Stimulated activated CD4-positive, alpha-beta T cell treated with anti-CD3 and anti-CD28 coated beads, Interleukin-2, amount 100 ng/mL, for 48 hours (primary cell): ENCODE measurements at places on chromosomes 7 and 10.

DNA sequence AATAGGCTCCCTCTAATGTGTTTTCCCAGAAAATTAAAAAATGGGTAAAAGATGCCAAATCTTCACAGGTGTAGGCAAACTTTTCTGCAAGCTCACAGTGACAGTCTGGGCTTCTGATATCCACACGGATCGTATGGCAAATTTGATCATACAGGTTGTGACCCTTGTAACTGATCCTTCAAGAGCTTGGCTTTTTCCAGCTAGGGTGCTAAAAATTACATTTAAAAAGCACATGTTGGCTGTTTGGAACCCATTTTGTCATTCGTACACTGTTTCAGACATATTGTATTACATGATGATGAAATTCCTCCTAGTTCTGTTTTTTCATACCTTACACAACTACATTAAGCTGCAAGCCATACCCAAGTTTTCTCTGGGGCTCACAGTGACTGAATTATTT is 138.7 kb downstream of the GFRA1 start:
- DNase-seq, result no peak

- DNase-seq, result no peak
Measured at GRCh38 chr7:78220754-78221153, 422.2 kb downstream of the PHTF2 start.

DNA sequence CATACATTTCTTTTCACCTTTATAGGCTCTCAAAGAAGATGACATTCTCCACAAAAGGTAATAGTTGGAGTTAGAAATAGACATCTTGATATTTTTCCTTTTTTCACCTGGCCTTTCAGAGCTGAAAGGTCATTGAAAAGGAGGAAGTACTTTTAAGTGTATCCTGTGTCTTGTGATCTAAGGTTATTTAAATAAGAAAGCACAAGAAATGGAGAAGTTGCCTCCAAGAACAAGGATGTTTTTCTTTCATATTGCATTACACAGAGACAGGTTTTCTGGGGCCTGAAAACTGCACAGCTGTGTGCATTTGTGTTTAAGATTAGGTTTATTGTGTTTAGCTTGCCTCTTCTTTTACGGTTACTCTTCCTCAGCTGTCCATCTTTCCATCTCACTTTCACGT is 103.4 kb upstream of the SEMA3D start:
- DNase-seq, result no peak

DNA sequence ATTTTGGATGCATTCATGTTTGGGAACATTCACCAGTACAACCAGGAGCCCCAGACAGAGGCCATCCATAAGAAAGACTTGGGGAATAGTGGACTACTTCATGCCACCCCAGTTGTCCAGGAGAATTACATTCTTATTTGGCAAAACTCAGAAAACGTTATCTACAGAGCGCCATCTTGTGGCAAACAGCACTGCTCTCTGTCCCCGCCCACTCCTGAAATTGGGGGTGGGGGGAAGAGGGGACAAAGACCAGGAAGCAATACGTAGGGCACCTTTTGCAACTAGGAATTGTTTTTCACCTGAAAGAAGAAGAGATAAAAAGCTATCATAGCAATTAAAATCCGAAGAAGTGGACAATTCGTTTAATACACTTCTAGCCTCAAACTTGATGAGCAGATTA is 134.6 kb upstream of the MGMT start:
- DNase-seq, result peak; percentile 2

GRCh38 chr7:75951506-75951905 is 36.6 kb downstream of the POR start:
- no peak for DNase-seq

DNA sequence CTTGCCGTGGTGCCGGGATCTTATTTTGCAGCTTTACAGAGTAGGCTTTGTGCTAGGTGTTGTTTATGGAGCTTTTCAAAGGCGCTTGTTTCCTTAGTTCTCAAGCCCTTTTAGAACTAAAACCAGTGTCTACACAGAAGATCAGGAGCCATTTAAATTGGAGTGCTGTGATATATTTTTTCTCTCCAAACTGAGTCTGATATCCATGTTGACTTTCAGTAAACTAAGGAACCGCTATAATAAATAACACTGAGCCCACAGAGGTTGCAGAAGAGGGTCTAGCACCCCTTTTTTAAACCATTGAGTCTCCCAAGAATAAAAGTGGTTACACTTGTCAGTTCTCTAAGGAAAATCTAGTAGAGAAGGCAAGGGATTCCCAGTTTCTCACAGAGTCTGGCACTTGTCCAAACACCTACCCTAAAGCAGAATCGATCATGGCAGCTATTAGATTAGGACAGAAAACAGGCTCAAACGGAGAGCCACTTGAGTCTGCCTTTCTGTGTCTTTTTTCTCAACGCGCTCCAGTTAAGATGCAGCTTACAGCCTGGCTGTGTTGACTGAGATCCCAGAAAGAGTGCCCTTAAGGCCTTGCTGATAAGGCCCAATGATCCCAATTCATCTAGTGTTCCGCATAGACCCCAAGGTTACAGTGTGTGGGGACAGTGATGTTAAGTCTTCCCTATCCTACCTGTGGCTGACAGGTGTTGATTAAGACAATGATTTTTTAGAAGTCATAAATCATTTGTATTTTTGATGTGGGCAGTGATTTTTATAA is 804 bp downstream of the TMEM106B start:
- DNase-seq, result no peak

- DNase-seq, result peak; percentile 43
Measured at GRCh38 chr10:33143160-33143728, 185.2 kb upstream of the ITGB1 start.

- no peak for DNase-seq
Measured at GRCh38 chr7:28904578-28905048, 53.5 kb downstream of the TRIL start.

DNA sequence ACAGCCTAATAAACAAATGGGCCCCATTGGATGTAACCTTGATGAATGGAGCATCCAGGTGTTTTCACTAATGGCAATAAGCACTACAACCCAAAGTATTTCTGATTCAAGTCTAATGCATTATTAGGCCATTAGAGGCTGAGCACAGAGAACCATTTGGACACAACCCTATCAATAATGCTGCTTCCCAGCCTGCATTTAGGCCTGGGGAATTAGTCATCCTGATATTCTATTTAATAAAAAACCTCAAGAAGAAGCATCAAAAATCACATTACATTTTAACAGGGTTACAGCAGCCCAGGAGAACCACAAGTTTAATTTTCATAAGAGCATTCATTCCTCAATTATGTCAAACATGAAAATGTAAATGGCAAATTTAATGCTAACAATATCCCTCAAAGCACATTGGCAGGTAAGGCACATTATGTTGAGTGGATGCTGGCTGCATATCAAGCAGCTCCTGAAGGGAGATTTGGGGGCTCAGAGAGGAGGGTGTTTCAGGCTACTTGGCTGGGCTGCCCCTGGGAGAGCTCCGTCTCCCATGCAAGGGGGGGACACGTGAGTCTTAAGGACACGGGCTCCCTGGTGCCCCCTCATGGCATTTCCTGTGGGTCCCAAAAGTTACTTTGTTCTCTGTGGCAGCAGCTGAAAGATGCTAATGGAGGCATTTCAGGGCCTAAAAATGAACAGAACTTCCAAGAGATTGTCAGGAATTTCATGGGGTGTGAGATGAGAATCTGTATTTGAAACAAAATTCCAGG is 143.4 kb downstream of the HERPUD2 start:
- no peak for DNase-seq

- DNase-seq, result no peak
Measured at GRCh38 chr10:90885176-90885575, 13.4 kb downstream of the RPP30 start.

DNA sequence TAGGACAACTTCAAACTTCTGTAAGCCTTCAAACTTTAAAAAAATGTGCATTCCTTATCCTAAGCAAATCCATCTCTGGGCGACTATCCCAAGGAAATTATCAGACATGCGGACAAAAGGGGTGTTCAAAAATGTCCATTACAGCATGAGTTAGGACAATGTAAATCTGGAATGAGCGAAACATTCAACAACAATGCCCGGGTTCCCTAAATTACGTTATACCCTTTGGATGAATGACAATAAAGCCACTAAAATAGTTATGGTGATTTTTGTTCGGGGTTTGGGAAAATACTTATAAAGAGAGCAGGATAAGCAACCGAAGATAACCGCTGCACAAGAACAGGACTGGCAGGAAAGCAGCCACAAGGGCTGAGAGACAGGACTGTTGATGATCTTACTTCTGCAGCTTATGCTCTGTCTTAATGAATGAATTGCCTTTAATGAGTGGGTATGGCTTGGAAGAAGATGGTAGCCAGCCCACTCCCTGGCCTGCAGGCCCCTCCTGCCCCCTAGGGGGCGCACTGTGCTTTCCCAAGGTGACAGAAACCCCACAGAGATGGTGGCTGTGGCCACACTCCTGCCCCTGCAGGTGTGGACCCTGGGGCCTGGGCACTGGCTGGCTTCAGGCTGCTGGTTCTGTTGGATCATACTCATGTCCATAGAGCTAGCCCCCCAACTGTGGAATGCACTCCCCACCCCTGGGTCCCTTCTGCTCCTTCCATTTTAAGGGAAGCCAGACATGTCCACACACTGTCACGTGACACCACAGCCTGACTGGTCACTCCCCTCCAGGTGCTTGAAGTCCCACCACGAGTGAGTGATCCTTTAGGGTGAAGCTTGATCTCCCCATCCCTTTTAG is 45.0 kb downstream of the ZCCHC24 start:
- peak; percentile 71 for DNase-seq

DNA sequence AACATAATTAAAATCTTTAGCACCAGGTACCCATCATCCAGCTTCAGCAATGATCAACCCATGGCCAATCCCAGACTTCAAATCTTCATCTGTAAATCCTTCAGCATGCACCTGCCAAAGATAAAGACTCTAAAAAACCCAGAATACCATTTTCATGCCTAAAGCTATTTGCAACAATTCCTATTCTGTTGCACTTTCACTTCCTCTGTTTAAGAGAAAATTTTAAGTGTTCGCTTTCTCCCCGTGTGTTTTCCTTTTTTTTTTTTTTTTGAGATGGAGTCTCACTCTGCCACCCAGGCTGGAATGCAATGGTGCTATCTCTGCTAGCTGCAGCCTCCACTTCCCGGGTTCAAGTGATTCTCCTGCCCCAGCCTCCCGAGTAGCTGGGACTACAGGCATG is 31.8 kb upstream of the HTR5A start:
- DNase-seq, result no peak

- DNase-seq, result no peak
Measured at GRCh38 chr10:22016046-22016705, 12.6 kb upstream of the DNAJC1 start.

DNA sequence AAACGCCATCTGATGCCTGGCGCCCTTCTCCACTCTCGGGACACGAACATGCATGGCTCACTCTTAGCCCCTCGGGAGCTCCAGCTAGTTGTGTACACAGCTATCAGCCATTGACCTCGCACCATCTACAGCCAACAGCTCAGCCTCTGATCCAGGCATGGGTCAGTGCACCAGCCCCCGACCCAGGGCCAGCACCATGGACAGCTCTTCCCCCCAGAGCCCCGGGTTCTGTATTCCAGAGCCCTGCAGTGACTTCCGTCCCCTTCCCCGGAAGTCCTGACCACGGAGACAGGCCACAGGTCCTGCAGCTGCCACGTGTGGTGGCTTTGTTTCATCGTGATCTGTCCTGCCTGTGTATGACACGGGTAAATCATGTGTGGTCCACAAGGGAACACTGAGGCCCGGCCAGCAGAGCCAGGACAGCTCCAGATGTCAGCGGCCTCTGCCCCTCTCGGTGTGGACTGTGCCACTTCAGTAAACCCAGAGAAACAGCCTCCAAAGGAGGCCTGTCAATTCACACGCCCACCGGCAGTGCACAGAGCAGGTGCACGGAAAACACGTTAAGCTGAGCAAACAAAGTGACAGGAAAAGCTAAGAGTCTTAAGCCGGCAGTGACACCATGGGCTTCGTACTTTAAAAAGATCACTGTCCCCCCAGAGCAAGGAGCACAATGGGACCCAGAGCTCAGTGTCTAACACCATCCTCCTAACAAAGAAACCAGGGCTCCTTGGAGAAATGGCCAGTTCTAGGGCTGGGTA is 13.0 kb downstream of the STK32C start:
- DNase-seq, result no peak

- no peak for DNase-seq
Measured at GRCh38 chr7:115338016-115338415, 416.1 kb downstream of the MDFIC start.

DNA sequence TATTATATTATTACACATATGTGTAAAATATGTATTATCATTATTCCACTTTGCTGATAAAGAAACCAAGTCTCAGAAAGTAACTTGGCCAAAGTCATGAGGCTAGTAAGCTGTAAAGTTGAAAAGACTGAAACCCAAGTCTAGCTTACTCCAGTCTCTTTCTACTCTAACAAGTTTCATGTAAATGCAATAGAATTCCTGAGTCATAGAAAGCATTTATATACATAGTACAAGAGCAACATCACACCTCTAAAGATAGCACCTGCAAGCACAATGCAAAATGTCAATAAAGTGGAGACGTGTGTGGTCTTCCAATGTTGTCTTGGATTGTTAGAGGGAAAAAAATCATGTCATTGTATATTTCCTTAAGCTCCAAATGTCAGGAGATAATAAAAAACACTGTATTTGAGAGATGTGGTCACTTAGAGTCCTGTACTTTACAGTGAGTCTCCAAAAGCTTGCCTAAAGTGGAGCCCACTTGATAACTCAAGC is 430.3 kb upstream of the NRP1 start:
- no peak for DNase-seq

GRCh38 chr7:47034180-47034579 is 547.7 kb downstream of the TNS3 start:
- DNase-seq, result no peak

- DNase-seq, result no peak
Measured at GRCh38 chr7:42085531-42085930, 151.5 kb downstream of the GLI3 start.
